ENCODE measurements at places on chromosomes 4 and X. TPM values are rescaled to one million over a fixed set of nuclear protein-coding genes. Genes with fewer than 3 reads are reported as not detected.

- no peak for DNase-seq
- no peak overlapping the region for H3K4me3 ChIP-seq
- no peaks in the 10 kb centered on the region for H3K36me3 ChIP-seq
- no peak overlapping the region for H3K27ac ChIP-seq
These were observed 106.0 kb downstream of the KLHL8 start for GRCh38 chr4:87114245-87115062.

GRCh38 chr4:10620935-10621488 lies 63.6 kb downstream of the CLNK start:
- H3K36me3 ChIP-seq: no peaks in the 10 kb centered on the region
- H3K4me1 ChIP-seq: no peaks in the 10 kb centered on the region
- no peak for DNase-seq
- H3K4me3 ChIP-seq: no peak overlapping the region
- no peaks in the 10 kb centered on the region for H3K27me3 ChIP-seq

Gene FGFR3
- 69.9 TPM for total RNA-seq

DNA sequence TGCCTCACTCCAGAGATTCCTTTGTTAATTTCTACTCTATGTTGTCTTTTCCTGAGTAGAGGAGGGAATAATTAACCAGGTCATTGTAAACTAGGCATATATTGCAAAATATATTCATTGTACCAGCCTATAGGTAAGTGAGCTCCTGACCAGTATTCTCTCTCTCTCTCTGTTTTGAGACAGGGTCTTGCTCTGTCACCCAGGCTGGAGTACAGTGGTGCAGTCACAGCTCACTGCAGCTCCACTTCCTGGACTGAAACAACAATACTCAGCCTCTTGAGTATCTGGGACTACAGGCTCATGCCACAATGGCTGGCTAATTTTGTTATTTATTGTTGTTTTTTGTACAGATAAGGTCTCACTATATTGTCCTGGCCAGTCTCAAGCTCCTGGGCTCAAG lies 198.3 kb downstream of the ARAP2 start:
- no peak overlapping the region for H3K4me3 ChIP-seq
- no peak for DNase-seq
- no peaks in the 10 kb centered on the region for H3K36me3 ChIP-seq
- H3K27ac ChIP-seq: no peak overlapping the region

Gene ZNF280C
- 5.4 TPM for total RNA-seq

Gene SNX25
- 92.4 TPM for total RNA-seq

GRCh38 chr4:91958596-91958995 lies 345.2 kb upstream of the GRID2 start:
- no peak overlapping the region for H3K27ac ChIP-seq
- no peak for DNase-seq
- H3K4me3 ChIP-seq: no peak overlapping the region

Measured in Peyer's patch (tissue), 4 donors.